ENCODE measurements at places on chromosomes 1 and 21. TPM values are rescaled to one million over a fixed set of nuclear protein-coding genes. Genes with fewer than 3 reads are reported as not detected.

DNA sequence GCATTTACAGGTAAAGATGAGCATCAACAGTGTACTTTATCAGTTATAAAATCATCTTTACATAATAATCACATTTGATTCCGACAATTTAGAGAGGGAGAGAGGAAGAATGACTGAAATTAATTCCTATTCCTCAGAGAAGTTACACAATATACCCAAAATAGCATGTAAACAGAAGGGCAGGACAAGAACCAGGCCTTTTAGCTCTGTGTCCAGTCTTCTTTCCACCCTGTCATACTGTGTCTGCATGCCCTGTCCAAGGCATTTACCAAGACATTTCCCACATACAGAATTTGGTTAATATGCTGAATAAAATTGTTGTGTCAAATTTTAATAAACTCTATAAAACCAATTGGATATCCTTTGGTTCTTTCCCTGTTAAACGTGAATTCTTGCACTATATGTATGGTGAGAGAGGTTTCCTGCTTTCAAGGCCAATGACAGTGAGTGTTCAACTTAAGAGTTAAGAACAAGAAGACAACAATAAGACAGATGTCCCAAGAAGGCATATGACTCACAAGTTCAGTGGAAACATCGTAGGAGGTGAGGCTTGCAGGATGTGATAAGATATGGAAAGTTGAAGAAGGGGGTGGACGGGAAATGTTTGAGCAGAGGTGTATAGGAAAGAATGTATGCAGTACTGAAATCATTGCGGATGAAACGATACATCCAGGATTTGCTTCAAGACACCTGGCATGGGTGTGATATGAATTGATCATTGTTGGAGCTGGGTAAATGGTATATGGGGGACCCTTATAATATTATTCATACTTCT, 20.8 kb downstream of the LRRC8B start:
- DNase-seq = no peak

GRCh38 chr21:26210614-26211013, 40.0 kb upstream of the APP start:
- DNase-seq = no peak

DNA sequence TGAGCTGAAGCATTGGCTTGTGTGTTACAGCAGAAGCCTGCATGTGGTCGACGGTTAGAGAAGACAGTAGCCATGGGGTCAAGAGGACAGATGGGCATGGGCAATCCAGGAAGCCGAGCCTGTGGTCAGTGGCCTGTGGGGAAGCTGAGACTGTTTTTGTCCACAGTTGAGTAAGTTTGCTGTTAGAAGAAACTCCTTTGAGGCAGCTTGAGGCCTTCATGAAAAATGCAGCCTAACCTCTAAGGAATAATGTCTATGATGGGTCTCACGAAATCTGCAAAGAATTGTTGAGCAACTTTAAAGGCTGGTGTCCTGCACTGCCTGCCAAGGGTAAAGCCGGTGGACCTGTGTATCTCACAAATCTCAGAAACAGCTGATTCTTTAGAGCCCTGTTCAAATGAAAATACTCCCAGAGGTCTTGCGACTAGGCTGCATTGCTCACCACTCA, 322.4 kb downstream of the SETD4 start:
- peak; percentile 63 for DNase-seq

DNA sequence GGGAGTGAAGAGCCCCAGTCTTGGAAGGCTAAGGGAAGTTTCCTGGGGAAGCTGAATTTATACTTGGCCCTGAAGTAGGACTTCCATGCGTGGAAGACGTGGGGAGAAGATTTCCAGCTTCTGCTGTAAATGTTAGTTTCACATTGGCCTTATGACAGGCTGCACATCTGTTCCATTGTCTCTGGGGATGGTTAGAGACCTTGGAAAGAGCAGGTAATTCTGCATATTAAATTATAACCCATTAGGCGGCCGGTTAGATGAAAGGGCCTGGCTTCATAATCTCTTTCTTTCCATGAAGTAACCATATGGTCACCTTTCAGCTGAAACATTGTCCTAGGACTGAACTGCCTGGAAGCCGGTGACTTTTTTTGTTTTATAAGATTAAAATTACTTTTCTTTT, 37.5 kb downstream of the DPT start:
- DNase-seq = no peak

DNA sequence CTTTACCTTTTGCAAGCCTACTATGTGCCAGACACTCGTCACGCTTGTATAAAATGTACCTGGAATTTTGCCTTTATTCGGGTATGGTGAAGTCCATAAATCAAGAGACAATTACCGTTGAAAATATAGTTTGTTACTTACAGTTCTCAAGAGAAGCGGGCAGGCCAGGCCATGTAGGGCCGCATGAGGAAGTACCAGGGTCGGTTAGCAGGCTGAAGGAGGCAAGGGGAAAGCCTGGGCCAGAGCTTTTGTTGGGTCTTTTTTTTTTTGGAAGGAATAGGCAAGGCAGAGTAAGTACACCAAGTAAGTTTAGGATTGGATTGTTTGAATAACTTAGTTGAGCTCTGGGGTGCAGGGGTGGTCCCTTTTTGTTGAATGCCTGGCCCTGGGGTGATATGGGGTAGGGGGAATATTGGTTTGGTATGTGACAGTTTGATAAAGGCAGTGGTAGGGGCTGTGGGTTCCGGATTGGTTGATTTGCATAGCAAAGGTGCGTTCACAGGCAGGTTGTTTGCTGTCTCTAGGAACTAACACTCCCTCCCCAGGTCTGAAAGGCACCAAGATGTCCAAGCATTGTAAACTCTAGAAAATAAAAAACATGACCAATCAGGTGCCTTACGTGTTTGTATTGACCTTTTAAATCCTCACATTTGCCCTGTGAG, 80.7 kb downstream of the KAZN start:
- DNase-seq = no peak

- no peak for DNase-seq
Observed at GRCh38 chr1:229768232-229768631, 142.2 kb downstream of the URB2 start.

GRCh38 chr1:1869469-1869868, 21.4 kb downstream of the GNB1 start:
- DNase-seq = no peak

DNA sequence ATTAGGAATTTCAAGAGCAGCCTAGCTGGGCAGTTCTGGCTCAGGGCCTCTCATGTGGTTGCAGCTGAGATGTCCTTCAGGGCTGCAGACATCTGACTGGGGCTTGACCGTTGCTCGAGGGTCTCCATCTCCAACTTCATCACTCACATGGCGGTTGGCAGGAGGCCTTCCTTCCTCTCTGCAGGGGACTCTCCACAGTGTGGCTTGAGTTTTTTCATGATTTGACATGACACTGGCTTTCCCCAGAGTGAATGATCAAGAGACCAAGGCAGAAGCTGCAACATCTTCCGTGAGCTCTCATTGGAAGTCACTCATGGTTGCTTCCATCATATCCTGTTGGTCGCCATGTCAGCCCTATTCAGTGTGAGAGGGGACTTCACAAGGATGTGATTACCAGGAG, 74.6 kb downstream of the RUNX3 start:
- DNase-seq = no peak

GRCh38 chr1:193558491-193559028, 372.1 kb upstream of the B3GALT2 start:
- DNase-seq = no peak

DNA sequence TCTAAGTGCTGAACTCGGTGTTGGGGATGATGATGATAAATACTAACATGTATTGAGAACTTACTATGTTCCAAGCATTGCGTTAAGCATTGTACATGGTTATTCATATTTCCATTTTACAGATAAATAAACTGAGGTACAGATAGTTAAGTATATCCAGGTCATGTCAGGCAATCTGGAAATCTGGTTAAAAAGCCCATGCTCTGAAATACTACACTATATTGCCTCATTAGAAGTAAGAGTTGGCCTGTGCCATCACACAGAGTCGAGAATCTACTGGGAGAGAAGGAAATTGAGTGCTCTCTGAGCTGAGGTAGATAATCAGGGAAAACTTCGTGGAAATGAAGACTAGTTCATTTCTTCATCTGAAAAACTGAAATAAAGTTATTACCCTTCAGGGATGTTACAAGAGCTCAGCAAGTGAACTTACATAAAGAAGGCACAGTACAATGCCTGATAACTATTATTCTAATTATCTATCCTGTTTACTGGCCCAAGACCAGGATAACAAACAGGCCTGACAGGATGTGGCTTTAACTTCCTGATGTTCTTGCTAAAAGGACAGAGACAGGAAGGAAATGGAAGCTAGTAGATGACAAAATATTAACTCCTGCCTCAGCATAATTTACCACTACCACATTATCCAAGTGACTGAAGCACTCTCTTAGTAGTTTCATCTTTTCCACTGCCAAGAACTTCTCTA, 85.6 kb downstream of the EPS15 start:
- DNase-seq = no peak

DNA sequence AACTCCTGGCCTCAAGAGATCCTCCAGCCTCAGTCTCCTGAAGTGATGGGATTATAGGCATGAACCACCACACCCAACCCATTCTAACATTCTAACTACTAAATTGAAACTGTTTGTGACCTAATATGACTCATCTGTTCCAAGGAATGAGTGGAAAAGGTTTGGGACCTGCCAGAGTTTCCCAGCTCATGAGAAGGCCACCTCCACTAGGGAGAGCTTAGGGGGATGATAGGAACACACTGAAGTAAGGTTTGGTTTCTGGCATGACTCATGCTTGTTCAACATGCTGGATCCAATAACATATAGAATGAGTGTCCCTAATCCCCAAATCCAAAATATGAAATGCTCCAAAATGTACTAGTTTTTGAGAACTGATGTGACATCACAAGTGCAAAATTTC, 18.9 kb upstream of the SCAF4 start:
- DNase-seq = no peak

GRCh38 chr1:3992103-3992556, 92.1 kb upstream of the C1orf174 start:
- no peak for DNase-seq

- no peak for DNase-seq
Observed at GRCh38 chr1:108678706-108679105, 13.4 kb upstream of the PRPF38B start.

GRCh38 chr1:10380594-10381275, 18.1 kb upstream of the PGD start:
- peak; percentile 68 for DNase-seq

DNA sequence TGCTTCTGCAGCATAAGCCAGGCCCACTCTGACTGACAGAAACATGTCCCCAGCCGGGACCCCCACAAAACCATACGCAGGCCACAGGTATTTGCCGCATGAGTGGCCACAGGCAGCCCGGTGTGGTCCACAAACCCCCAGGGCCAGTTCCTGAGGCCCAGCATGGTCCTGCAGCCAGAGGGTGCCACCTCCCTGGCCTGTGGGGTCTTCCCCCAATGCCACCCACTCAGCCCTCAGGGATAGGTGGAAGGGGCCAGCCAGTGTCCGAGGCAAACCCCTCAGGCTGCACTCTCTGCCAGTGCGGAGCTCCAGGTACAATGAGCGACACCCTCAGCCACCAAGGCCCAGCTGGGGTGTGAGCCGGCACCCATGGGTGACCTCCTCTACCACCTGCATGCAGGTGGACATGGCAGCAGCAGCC, 43.5 kb downstream of the UBE2G2 start:
- DNase-seq = no peak

DNA sequence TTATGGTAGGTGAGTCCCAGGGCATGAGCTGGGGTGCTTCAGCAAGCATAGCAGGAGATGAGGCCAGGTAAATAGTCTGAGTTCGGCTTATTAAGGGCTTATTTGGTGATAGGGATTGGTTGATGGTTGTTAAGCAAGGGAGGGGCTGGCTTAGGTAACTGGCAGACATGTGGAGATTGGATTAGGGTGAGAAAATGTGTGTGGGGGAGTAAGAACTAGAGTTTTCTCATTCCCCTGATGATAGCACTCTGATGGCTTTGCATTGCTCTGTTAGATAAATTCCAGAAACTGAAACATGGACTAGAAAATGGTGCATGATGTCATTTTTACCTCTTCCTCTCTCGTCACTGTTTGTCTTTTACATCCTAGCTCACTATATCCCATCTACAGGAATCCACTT, 53.6 kb downstream of the FGGY start:
- DNase-seq = no peak

- no peak for DNase-seq
Observed at GRCh38 chr1:66607458-66607857, 73.5 kb downstream of the SGIP1 start.

DNA sequence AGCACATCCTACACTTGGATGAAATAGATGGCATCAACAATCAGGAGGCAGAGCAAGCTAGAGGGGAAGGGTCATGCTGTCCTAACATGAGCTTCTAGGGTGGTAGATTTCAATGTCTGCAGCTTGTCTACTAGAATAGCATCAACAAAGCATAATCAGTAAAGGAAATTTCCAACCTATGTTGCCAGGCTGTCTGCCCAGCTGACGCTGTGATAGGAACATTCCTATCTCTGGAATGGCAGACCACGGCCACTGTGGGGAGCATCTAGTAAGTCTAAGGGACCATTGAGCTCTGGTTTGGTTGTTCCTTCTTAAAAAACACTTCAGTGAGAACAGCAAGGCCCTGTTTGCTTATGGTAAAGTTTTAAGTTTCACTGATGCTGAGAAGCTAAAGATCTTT, 206.8 kb downstream of the PAPPA2 start:
- no peak for DNase-seq

The RNF186 gene
- not detected for total RNA-seq

The NGF gene
- 3.9 TPM for total RNA-seq

The IL20 gene
- not detected for total RNA-seq

The SERPINC1 gene
- not detected for total RNA-seq

The RAVER2 gene
- total RNA-seq = 22.2 TPM

The TNFRSF18 gene
- not detected for total RNA-seq

The GSTM3 gene
- total RNA-seq = 61.1 TPM

The CCDC27 gene
- not detected for total RNA-seq

All from sigmoid colon (tissue), 7 donors.